DND-41 (cell line): ENCODE measurements at places on chromosomes 5 and 9.

DNA sequence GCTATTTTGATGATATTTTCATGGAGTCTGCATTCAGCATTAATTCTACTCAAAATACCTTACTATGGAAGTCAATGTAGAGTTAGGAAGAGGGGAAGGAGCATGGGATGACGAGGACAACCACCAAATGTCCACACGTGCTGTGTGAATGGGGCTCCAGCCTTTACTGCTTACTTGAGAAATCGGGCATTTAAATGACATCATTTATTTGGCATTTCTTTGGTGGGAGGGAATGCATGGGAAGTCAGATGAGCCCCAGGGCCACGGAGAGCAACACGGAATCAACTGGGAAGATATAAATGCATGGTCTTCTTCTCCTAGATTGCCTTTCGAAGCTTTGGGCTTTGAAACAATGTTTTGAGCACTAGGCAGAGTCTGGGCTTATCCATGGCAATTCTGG is 458.5 kb upstream of the KLF4 start:
- no peak for DNase-seq

DNA sequence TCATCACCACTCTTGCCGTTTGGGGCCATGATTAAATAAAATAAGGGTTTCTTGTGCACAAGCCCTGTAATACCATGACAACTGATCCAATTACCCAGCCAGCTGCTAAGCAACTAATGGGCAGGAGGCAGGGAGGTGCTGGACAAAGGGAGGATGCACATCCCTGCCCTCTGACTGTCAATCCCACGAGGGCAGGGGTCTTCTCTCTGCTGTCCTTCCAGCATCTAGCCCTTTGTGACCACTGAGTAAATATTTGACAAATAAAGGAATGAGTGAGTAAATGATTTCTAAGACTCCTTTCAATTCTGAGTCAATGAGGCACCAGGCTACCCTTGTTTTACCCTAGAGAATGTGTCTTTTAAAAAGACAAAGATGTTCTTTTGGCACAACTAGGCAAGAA is 247.1 kb downstream of the SYK start:
- no peak for DNase-seq

GRCh38 chr9:27261517-27262211 is 35.3 kb downstream of the EQTN start:
- no peak for DNase-seq

GRCh38 chr5:147898875-147899401 is 7.4 kb downstream of the C5orf46 start:
- DNase-seq = no peak

DNA sequence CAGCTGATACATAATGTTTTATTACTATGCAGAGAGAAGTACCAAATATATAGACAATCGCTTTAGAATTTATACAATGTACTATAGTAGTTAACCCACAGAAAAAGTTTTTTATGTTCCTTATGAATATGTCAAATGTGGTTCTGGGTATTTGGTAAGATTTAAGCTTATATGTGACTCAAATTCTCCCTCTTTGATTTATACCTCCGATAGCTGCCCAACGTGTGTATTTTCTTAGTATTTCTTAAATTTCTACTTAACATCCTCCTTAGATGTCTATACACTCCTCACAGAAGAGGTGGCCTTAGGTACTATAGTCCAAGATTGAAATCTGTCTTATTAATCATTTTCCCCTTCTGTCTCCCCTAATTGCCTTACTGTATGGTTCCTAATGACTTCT is 138.6 kb upstream of the TNFAIP8 start:
- DNase-seq = no peak

DNA sequence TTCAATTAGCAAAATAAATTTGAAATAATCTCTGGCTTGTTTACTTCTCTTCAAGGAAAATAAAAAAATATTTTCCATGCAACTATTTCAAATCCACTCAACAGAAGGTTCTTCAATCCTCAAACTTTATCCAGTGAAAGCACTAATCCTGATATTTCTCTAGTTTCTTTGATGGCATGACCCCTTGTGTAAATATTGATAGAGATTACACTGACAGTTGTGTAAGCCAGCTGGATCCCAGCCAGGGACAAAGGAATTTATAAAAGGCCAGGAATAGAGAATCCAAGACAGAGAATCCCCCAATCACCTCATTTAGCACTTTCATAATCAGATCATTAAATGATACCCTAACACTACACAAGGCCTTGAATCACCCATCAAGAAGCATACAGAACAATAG is 135.2 kb downstream of the GNA14 start:
- no peak for DNase-seq

- DNase-seq = no peak
Measured at GRCh38 chr9:135138078-135138855, 50.8 kb downstream of the OLFM1 start.

DNA sequence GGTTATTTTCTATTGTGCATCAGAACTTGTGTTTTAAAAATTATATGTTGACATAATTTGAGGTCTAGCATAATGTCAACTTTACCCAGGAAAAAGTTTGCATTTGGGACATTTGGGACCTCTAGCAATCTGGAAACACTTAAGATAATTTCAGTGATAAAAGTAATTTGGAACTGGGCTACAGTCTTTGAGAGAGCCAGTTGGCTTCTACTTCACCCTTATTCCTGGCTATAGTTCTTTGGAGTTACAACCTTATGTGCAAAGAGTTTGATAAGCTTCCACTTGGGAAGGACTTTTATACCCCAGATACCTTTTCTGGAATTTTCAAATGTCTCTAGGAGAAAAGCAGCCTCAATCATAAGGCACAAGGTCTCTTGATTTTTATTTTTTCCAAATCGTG is 139.3 kb downstream of the ARRDC3 start:
- DNase-seq = no peak

GRCh38 chr9:79559495-79560181 is 12.1 kb upstream of the TLE4 start:
- DNase-seq = no peak

DNA sequence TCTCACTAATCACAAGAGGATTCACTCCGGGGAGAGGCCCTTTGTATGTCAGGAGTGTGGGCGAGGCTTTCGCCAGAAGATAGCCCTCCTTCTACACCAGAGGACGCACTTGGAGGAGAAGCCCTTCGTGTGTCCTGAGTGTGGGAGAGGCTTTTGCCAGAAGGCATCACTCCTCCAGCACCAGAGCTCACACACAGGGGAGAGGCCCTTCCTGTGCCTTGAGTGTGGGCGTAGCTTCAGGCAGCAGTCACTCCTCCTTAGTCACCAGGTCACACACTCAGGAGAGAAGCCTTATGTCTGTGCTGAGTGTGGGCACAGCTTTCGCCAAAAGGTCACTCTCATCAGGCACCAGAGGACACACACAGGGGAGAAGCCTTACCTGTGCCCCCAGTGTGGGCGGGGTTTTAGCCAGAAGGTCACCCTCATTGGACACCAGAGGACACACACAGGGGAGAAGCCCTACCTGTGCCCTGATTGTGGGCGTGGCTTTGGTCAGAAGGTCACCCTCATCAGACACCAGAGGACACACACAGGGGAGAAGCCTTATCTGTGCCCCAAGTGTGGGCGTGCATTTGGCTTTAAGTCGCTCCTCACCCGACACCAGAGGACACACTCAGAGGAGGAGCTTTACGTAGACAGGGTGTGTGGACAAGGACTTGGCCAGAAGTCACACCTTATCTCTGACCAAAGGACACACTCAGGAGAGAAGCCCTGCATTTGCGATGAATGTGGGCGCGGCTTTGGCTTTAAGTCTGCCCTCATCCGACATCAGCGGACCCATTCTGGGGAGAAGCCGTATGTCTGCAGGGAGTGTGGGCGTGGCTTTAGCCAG is 27.8 kb downstream of the NUTM2F start:
- no peak for DNase-seq

DNA sequence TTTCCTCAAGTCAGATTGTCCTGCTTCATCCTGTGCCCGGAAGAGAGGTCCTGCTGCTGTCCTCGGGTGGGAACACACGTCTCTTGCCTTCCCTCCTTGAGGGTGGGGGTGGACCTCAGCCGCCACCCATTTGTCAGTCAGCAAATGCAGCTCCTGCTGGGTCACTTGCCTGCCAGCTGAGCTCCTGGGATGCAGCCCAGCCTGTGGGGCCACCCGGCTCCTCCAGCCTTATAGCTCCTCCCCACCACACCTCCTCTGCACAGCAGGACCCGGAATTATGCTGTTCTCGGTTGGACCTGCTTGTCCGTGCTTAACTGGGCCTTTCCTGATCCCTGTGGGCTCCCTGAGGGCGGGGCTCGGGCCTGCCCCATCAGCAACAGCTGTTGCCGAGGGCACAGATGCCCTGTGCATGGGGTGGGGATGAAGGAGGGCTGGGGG is 52.7 kb downstream of the RXRA start:
- no peak for DNase-seq

DNA sequence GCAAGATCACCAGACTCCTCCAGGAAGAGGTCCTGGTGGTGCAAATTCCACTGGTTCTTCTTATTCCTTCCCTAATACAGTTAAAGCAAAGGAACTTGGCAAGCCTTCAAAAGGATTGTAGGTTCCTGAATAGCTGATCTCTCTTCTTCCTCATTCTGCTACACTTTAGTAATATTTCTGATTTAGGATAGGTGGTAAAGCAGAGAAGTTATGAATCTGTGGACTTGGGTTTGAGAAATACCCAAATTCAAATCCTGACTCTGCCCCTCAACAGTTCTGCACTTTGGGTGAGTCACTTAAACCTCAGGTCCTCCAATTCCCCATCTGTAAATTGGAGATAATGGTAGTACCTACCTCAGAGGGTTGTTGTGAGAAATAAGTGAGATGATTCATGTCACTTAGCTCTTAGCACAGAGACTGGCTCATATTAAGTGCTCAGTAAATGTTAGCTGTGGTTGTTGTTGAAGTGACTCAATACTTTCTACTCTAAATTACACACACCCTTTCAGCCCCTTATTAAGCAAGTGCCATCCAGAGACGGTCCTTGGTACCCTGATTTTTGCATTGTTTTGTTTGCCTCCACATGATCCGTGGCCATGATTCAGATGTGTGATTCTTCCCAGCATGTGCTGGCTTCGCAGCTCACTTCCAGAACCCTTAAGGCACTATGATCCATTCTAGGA is 5.2 kb downstream of the SH3RF2 start:
- DNase-seq = no peak

DNA sequence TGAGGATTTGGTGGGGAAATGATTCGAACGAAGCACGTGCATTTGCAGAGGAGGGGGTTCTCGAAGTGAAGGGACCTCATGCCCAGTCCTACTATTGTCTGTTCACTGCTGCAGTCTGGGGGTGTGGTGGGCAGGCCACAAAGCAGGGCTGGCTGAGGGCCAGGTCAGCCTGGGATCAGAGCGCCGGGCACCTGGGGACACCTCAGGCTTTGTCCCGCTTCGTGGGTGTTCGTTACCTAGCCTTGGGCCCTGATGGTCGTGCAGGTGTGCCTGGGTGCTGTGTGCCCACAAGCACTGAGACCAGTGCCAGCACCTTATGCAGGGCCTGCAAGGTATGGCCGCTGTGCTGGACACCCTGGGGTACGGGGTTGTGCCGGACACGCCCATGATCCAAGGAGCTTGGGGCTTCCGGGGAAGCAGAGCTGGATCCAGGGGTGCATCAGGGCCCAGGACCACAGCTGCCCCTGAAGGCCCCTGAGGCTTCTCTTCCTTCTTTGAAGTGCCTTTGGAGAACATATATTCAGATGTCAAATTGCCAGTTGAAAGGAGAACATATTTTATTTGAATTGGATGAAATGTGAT is 80.6 kb downstream of the COL5A1 start:
- DNase-seq = no peak

GRCh38 chr9:83281306-83282255 is 218.6 kb upstream of the RASEF start:
- DNase-seq = no peak

DNA sequence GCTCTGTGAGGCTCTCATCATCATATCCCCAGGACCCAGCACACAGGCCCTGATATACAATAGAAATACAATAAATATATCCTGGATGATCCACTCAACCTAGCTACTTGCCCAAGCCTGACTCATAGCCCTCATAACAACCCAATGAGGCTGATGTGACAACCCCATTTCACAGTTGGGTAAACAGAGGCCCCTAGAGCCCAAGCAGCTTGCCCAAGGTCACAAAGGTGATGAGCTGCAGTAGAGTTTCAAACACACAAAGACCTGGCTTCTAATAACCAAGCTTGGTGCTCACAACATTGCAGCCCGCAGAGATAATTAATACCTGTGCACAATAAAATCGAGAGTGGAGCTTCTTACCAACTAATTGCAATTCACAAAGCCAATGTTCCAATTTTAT is 3.2 kb upstream of the AKNA start:
- DNase-seq = no peak

GRCh38 chr5:166349046-166349445 is 1942.4 kb upstream of the WWC1 start:
- DNase-seq = no peak

GRCh38 chr5:2570586-2570985 is 180.9 kb downstream of the IRX2 start:
- DNase-seq = no peak

DNA sequence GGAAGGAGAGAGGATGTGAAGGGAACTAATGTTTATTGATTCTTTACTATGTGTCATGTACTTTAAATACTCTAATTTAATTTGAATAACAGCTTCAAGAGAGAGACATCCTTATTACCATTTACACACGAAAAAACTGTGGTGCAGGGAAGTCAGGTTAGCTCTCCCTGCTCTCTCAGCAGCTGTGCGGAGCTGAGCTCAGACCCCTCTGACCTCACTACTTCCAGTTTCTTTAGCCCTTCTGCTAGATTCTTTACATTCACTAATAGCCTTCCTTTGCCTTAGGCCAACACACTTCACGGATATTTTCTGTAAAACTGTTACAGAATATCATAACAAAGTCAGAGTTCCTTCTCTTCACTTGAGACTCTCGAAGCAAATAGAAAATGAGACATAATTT is 131.3 kb upstream of the ARRDC3 start:
- no peak for DNase-seq

DNA sequence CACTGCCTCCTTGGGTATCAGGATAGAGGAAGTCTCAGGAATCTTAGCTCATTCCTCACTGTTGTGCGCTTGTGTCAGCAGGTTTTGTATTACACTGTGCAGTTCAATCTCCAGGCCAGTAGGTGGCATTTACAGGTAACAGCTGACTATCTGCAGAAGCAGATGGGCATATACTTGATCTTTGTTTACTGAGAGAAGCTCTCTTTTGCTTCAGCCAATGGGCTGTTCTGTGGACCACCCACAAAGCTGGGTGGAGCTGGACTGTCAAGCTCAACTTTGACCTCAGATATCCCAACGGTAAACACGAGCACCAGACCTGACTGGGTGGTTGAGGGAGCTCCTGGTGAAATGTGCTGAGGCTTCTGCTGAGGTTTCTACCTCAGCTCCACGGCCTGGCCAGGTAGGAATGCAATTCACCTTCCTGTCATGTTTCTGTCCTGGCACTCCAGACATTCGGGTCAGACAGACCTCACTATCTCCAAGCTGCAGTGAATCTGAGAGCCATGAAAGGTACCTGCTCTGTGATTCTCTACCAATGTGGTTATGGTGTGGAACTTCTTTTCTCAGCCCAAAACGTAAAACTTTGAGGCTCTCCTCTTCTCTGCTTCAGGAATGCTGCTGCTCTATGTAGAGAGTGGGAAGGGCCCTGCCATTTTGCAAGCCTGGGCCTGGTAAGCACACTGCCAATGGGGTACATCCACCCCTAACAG is 167.9 kb upstream of the ACTBL2 start:
- DNase-seq = peak; percentile 21

- DNase-seq = no peak
Measured at GRCh38 chr9:32875242-32875641, 91.9 kb downstream of the TMEM215 start.
